ENCODE measurements at places on chromosomes 13 and 19. TPM values are rescaled to one million over a fixed set of nuclear protein-coding genes. Genes with fewer than 3 reads are reported as not detected.

- no peak for DNase-seq
These were observed 628.5 kb upstream of the KLHL1 start for GRCh38 chr13:70736622-70737317.

GRCh38 chr19:55063492-55063843 lies 520 bp upstream of the RDH13 start:
- no peak for DNase-seq

GRCh38 chr19:52307275-52307674 lies 10.3 kb downstream of the ZNF480 start:
- peak; percentile 43 for DNase-seq

The NBEA gene
- polyA plus RNA-seq = 8.7 TPM

The CD70 gene
- not detected for polyA plus RNA-seq

The ICAM4 gene
- 1.2 TPM for polyA plus RNA-seq

- DNase-seq = no peak
These were observed 10.1 kb downstream of the SLC25A15 start for GRCh38 chr13:40799508-40799907.

DNA sequence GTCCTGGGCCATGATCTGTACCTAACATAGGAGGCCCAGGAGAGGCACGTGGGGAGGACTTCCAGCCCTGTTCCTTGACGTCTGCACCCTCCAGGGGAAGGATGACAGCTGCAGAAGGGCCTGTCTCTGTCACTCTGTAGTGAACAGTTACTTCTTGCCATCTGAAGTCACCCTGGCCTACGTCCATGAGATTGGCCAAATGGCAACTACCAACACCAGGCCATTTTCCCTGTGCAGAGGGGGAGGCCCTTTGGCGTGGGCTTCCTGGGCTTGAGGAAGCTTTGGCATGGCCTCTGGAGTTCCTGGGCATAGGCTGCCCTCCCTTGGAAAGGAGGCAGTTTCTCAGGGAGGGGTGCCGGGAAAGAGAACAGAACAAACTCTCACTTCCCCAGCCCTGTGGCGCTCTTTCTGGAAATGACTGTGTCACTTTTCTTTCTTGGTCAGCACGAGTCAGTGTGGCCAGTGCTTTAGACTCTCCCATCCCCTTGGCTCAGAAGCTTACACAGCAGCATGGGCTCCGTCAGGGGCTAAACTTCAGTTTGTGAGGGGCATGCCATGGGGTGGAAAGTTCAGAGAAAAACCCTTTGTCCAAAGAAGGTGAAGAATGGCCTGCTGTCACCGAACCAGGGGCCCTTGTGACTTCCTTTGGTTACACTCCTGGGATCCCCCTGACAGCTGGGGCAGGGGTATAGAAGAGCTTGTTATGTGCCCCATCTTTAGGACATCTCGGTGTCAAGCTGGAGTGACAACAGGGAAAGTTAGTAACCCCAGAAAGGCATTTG lies 5.3 kb downstream of the CARM1 start:
- no peak for DNase-seq

The GATAD2A gene
- polyA plus RNA-seq = 46.8 TPM

The ZNF573 gene
- 10.6 TPM for polyA plus RNA-seq

The FCER2 gene
- 0.28 TPM for polyA plus RNA-seq

- no peak for DNase-seq
These were observed 41.8 kb downstream of the MYCBP2 start for GRCh38 chr13:77285098-77285497.

The PIP5K1C gene
- polyA plus RNA-seq = 23.0 TPM

The C1QTNF9B gene
- polyA plus RNA-seq = 0.36 TPM

DNA sequence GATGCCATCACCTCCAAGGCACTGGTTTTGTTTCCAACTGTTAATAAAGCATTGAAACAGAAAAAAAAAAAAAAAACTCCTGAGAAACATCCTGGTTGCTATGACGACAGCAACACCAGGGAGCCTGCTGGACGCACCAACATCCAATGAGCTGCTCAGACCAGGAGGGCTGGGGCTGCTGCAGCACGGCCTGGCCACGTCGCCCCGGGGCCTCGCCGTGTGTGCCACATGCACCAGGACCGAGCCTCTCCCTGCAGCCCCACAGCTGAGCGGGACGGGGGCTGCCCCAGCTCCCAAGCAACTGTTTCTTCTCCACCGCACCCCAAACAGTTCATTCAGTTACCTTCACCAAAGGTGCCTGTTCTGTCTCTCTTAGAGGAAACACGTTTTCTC lies 54.5 kb downstream of the RASA3 start:
- DNase-seq = no peak

DNA sequence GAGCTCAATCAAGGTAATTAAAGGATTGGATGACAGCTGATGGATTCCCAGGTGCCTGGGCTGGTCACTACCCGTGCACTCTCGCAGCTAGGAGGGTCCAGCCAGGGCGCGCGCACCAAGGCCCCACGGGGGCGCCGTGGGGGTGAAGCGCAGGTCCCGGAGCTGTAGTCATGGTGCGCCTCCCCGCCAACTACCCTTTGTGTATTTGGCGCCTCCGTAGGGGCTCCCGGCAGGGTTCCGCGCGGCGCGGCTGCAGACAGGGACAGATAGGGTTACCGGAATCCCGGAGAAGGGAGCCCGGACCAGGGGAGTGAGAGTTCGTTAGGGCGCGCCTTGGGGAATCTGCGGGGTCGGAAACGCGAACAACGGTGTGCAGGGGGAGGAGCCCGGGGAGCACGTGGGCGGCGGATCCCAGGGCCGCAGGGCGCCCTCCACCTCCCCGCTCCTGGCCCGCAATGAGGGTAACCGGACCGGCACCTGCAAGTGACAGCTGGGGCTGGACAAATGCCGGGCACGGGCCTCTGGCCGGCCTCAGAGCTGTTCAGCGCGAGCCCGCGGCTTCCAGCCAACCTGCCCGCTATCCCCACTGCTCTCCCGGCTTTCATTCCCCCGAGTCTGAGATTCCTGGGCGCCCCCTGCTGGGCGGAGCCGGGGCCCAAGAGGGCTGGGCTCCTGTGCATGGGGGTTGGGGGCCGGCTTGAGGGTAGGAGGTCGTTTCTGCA lies 3.4 kb upstream of the PRAM1 start:
- DNase-seq = peak; percentile 71

- no peak for DNase-seq
These were observed 484.2 kb upstream of the SLITRK1 start for GRCh38 chr13:84366506-84366905.

The GPC6 gene
- polyA plus RNA-seq = 26.7 TPM

DNA sequence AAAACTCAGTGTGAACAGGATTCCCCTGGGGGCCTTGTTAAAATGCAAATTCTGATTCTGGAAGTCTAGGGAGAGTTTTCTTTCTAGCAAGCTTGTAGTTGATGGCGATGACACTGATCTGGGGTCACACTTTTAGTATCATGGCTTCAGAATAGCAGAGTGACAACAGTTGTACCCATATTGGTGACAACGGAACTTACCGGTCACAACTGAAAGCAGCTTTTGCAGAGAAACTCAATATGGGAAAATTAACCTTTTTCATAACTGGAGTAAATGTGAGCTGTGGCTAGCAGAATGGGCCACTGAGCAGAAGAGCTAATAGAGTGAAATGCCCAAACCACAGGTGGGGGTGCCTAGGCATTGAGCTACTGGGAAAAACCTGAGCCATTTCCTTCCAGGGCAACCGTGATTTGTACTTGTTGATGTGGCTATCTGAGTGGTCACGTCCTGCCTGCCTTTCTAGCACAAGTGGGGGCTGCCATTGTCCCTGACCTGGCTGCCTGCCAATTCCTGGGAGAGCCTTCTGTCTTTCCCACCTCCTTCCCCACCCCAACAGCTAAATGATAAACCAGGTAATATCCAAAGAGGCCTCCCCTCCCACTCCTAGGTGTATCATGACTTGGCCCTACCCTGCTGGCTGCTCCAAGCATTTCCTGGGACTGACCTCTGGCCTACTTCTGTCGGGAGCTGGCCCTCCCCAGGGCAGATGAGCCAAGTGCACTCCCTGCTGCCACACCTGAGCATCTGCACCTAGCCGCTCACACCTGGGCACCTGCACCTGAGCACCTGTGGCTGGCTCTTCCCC lies 1.7 kb upstream of the SLC10A2 start:
- DNase-seq = peak; percentile 89

DNA sequence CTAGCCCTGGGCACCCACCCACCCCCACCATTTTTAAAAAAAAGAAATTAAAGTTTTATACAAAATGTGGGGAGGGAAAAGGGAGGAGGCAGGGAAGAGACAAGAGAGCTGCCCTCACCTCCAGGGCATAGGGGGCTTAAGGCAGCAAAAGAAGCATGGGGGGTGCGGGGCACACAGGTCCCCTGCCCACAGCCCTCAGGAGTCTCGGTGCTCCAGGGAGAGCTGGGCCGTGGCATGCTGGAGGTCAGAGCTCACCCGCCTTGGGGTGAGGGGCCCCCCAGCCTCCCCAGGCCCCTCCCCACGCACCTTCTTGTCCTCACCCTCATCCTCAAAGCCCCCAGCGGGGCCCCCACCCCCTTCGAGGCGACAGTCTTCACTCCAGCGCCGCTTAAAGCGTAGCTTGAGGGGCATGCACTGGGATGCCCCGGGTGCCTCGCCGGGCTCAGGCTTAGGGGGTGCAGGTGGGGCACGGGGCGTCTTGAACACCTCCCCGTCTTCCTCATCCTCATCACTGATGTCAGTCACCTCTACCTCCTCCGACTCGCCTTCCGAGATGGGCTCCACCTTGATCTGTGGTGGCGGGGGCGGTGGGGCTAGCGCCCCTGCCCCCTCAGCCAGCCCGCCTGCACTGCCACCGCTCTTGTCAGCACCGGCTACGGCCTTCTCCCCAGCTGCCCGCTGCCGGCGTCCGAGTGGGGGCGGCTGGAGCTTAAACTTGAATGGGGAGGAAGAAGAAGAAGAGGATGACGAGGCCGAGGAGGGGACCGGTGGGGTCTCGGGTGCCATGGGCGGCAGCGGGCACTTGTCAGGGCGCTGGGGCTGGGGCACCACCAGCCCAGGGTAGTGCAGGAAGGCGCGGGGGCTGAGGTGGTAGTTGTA lies 6.1 kb upstream of the GSK3A start:
- no peak for DNase-seq

GRCh38 chr13:60356970-60357369 lies 40.0 kb upstream of the TDRD3 start:
- DNase-seq = no peak

- DNase-seq = no peak
These were observed 367.6 kb downstream of the DNAJC15 start for GRCh38 chr13:43391036-43391435.

The PDE4C gene
- polyA plus RNA-seq = 1.2 TPM

- no peak for DNase-seq
These were observed 6.8 kb downstream of the ALG5 start for GRCh38 chr13:36992362-36992761.

GRCh38 chr13:98506322-98506721 lies 70.6 kb downstream of the STK24 start:
- no peak for DNase-seq

DNA sequence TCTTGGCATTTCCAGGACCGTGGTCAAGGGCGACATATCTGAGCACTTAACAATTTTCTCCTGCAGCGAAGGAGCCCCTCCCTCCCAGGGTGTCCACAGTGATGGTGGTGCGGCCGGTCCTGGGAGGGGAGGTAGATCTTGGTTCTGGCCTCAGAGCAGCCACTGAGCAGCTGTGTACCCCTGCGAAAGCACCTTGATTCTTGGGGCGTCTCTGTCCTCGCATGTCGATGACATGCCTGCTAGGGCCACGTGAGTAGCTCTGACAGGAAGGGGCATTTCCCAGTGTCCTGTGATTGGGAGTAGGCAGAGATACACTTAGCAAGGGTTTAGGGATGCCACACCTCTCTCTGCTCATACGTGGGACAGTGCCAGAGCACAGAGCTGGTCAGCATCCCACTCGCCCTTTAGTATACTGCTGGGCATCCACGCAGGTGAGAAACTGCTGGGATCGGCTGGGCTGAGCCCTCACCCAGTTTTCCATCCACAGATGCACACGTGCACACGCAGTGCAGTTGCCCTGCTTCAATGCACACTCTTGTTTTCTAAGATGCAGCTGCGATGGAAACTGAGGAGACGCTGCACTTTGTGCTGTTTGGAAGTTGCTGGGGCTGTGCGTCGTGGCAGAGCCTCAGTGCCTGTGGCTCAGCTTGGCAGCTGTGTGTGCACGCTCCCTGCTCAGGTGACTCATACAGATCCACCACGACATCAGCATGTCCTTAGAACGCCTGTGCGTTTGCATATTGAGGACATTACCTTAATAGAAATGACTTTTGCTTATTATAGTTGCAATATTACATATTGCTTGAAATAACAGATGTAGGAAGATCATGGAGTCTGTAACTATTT lies 66.8 kb downstream of the TEX29 start:
- no peak for DNase-seq

Data from large intestine (tissue), 12 donors.